ENCODE measurements at places on chromosomes 11 and 22.

- DNase-seq, result no peak
These were observed 26.9 kb downstream of the CEP164 start for GRCh38 chr11:117354550-117354949.

- DNase-seq, result no peak
These were observed 1336.9 kb downstream of the BRD1 start for GRCh38 chr22:48490500-48491411.

GRCh38 chr11:67499808-67500483 is 5.2 kb downstream of the PITPNM1 start:
- DNase-seq, result no peak

DNA sequence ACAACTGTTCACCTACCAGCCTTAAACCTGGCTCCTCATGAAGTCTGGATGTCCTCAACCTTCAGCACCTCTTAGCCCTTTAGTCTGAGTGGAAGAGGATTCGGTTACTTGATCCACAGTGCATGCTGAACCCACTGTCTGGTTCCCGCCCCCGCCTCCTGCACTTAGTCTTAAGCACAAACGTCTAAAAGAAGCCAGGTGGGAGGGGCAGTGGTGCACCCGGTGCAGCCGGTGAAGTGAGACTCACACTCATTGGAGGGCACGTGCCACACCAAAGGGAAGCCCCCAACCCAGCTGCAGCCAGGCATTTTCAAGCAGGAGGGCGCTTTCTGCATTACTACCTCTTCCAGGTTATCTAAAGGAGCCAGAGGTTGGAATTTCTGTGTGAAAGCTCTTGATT is 146.8 kb downstream of the COMMD9 start:
- no peak for DNase-seq

- no peak for DNase-seq
These were observed 1475.5 kb upstream of the TENM4 start for GRCh38 chr11:80916173-80916798.

- no peak for DNase-seq
These were observed 86.2 kb upstream of the OPCML start for GRCh38 chr11:133618544-133618943.

- no peak for DNase-seq
These were observed 1.1 kb downstream of the PANX1 start for GRCh38 chr11:94129512-94130297.

GRCh38 chr11:1843796-1844195 is 5.0 kb downstream of the TNNI2 start:
- no peak for DNase-seq

- no peak for DNase-seq
These were observed 58.0 kb upstream of the MTNR1B start for GRCh38 chr11:92911478-92911877.

DNA sequence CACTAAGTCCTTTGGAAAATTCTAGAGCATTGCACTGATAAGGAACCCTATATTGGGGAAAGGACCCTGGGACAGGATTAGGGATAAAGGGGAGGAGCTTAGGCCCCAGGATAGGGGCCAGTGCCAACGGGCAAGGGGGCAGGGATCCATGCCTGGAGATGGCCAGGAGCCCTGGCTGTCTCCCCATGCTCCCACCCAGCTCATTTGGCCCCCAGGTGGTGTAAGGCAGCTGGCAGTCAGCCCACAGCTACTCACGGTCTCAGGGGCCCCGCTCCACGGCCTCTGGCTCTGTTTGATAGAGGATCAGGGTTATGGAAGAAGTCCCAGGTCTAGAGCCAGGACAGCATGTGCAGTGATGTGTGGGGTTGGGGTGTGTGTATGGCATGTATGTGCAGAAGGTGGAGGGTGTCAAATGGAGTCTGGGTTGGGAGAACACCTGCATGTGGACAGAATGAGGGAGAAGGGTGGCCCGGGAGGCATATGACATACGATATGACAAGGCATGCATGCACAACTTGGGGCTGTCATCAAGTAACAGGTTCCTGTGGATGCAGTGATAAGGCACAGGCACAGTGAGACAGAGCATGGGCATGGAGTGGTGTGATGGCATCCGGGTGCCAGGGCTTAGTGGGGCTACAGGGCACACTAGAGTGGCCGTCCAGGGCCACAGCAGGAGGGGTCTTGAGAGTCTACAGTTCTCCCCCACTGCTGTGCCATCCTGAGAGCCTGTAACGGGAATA is 18.4 kb upstream of the PDE2A start:
- DNase-seq, result no peak

GRCh38 chr11:62433904-62434276 is 15.1 kb downstream of the SCGB1A1 start:
- DNase-seq, result no peak

DNA sequence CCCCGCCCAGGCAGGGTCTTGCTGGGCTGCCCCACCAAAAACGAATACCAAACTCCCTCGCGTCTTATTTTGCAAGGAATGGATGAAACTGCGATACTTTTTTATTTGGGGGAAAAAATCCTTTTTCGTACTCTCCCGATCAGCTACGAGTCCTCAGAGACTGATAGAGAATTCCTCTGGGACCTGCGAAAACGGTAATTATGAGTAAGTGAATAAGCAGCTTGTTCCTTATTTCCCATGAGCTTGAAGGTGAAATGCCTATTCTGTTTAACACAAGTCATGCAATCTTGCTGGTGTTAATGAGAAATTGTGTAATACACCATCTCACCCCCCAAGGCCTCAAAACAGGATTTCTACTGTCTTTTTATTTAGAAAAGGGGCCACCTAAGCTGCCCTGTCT is 5.5 kb downstream of the GRK3 start:
- DNase-seq, result no peak

DNA sequence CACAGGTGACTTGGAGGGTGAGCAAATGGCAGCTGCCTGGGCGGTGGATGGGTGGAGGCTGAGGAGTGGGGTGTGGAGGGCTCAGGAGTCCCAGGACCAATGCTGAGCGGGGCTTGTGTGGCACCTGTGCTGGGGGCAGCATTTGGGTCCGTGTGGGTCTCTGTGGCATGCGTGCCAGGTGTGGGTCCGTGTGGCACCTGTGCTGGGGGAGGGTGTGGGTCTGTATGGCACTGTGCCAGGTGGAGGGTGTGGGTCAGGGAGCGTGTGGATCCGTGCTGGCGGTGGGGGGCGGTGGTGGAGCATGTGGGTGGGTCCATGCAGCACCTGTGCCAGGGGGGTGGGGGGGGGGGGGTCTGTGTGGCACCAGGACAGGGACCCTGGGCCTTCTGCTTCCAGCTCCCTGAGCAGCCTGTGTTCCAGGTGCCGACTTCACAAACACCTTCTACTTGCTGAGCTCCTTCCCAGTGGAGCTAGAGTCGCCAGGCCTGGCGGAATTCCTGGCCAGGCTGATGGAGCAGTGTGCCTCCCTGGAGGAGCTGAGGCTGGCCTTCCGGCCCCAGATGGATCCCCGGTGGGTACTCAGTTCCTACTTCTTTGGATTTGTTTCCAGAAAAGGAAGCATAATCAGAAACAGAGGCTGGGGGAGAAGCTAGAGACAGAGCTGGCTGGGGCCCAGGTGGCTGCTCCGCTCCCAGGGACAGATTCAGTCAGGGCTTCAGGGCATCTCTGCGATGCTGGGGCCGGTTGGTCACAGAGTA is 14.7 kb downstream of the SELENOO start:
- no peak for DNase-seq

DNA sequence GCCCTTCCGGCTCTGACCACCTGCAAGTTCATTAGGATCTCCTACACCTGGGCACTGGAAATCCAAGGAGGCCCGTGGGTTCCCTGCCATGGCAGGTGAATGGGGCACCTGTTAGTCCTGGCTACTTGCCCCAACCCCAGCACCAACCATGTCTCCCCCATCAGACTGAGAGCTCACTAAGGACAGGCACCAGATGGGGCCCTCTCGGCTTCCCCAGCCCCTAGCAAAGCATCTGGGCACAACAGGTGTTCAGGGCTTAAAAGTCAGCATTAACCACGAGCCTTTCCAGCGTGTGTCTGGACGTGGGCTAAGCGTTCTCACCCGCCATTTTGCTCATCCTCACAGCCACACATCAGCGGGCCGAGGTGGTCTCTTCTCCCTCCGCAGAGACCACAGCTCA is 2.2 kb downstream of the SULT4A1 start:
- DNase-seq, result no peak

GRCh38 chr11:8386134-8386864 is 122.6 kb upstream of the LMO1 start:
- DNase-seq, result no peak

DNA sequence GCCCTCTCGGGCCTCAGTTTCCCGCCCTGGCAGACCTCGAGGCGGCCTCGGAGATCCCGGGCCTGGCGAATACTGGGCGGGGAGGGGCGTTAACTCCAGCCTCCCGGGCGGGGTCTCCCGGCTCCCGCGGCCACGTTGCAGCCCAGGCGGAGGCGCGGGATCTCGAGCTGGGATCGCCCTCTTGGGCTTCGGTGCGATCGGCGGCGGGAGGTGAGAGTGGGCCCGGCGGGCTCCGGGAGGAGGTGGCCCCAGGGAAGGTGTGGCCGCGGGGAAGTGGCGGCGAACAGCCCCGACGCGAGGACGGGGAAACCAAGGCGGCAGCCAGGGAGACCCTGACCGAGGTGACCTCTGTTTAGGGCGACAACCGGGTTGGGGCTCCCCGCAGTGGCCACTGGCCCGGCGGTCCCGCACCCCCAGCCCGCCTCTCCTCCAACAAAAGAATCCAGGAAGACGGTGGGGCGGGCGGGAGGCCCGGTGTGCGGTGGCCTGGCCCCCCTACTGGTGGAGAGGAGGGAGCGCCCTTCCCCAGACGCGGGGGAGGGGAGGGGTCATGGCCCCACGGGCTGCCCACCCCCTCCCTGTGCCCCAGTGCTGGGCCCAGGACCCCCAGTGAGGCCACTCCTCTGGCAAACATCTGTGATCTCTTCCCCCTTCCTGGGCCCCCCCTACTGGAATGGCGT is at the start of gene PHETA2:
Gene PHETA2 (plus strand): TSS at position 117 of the 680 bp plus-strand sequence. CDS start 3,046 bp downstream, outside the sequence.
- peak; percentile 36 for DNase-seq

DNA sequence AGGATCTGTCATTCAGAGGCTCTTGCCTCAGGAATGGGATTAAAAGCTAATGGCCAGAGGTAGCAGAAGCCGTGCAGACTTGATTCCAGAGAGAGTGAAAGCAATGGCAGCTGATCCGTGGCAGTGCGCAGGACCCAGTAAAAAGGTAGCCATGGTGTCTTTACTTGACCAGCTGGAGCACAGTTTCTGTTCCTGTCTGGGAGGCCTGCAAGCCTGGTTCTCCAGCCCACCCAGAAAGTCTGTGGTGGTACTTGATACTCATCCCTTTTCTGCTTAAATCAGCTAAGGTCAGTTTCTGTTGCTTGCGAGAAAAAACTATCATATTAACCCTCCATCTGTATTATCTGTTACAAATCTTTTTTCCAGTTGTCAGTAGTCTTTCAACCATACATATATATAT is 86.7 kb downstream of the RPS6KA4 start:
- no peak for DNase-seq

- DNase-seq, result no peak
These were observed 276.2 kb downstream of the BLID start for GRCh38 chr11:121839781-121840180.

DNA sequence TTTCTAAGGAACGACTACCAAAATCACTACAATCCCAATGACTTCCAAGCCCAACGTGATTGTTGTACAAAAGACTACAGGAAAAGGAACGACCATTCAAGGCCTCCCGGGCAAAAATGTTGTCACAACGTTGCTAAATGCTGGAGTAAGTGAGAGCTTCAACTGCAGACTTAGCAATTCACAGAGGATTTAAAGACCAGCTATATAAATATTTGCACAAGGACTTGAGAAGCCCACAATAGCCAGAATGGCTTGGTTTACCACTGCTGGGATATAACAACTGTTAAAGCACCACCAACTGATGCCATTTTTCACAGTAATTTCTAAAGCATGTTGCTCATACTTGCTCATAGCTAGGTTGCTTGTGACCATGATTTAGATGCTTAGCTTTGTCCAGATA is 78.3 kb downstream of the EMSY start:
- DNase-seq, result no peak

GRCh38 chr11:31106326-31106725 is 263.2 kb downstream of the DCDC1 start:
- no peak for DNase-seq

DNA sequence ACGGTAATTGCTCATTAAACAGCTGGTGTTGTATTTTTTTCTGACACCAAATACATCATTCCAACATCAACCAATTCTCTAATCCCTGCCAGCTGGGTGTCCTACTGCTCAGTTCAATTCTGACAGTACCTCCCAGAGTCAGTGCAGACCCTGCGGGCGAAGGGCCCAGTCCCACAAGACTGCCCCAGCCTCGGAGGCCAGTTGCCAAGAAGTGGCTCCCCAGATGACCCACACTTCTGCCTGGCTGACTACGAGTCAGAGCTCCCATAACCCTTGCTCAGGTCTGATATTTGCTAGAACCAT is 147.2 kb downstream of the CTTN start:
- no peak for DNase-seq

GRCh38 chr22:27088026-27088425 is 430.6 kb downstream of the MIAT start:
- DNase-seq, result no peak

- DNase-seq, result no peak
These were observed 630.4 kb downstream of the METTL15 start for GRCh38 chr11:28738549-28738948.

- DNase-seq, result no peak
These were observed 52.1 kb downstream of the STIM1 start for GRCh38 chr11:3907590-3907989.

GRCh38 chr11:126421271-126421671 is 65.8 kb downstream of the ST3GAL4 start:
- DNase-seq, result no peak

- no peak for DNase-seq
These were observed 30.6 kb downstream of the EXPH5 start for GRCh38 chr11:108562746-108563581.

- no peak for DNase-seq
These were observed 134.5 kb downstream of the WNT7B start for GRCh38 chr22:45842291-45842991.

DNA sequence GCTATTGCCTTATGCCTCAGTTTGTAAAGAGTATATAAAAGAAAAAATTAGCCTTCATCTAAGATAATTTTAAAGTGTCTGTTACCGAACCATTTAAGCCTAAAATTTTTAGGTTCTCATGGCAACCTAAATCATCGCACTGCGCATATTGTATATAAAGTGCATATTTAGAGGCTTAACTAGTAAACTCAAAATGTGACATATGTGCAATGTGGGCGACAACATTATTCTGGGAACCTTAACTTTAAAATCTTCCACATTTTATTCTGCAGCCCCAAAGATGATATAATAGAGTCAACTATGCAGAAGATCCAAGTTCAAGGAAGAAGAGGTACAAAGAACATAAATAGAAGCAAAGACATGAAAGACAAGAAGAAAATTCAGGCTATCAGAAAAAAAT is 23.0 kb downstream of the CELF1 start:
- DNase-seq, result no peak

Measured in stimulated activated naive CD4-positive, alpha-beta T cell treated with Interleukin-2 at 50 U/mL for 16 hours (primary cell).